ENCODE measurements at places on chromosomes 12 and 14. TPM values are rescaled to one million over a fixed set of nuclear protein-coding genes. Genes with fewer than 3 reads are reported as not detected.

GSG1 gene
- total RNA-seq, result 1.4 TPM

ANKS1B gene
- total RNA-seq, result 16.5 TPM

- DNase-seq, result no peak
Observed at GRCh38 chr14:104360501-104360900, 219.1 kb upstream of the C14orf180 start.

- no peak for DNase-seq
Observed at GRCh38 chr14:88143810-88144209, 138.9 kb downstream of the GPR65 start.

DNA sequence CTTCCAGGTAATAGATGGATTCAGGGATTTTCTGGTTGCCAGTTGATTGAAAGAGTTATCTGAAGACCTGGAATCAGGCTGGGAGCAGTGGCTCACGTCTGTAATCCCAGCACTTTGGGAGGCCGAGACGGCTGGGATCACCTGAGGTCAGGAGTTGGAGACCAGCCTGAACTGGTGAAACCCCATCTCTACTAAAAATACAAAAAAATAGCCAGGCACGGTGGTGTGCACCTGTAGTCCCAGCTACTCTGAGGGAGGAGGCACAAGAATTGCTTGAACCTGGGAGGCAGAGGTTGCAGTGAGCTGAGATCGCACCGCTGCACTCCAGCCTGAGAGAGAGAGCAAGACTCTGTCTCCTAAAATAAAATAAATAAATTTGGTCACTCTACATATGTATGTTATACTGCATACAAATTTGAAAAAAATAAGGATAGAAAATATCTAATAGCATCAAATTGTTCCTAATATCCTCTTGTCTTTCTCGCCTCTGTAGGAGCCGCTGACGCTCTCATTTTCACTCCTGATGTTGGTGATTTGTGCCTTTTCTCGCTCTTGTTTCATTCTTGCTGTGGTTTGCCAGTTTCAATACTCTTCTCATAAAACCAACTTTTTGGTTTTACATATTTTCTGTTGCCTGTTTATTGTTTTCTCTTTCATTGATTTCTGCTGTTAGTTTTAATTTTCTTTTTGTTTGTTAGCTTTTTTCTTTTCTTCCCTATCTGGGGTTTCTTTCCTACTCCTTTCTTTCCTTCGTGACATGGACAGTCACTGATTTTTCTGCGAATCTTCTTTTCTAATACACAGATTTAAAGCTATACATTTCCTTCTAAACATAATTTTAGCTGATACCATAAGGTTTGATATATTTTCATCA is 23.8 kb upstream of the PLD4 start:
- no peak for DNase-seq

DNA sequence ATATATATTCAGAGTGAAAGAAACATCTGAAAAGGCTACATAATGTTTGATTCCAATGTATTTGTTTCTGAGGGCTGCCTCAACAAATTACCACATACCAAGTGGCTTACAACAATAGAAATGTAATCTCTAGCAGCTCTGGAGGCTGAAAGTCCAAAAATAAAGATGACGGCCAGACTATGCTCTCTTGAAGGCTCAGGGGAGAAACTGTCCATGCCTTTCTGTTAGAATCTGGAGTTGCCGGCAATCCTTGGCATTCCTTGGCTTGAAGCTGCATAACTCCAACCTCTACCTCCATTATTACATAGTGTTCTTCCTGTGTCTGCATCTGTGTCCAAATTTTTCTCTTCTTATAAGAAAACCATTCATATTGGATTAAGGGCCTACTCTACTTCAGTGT is 68.1 kb upstream of the PLEKHG7 start:
- DNase-seq, result no peak

DNA sequence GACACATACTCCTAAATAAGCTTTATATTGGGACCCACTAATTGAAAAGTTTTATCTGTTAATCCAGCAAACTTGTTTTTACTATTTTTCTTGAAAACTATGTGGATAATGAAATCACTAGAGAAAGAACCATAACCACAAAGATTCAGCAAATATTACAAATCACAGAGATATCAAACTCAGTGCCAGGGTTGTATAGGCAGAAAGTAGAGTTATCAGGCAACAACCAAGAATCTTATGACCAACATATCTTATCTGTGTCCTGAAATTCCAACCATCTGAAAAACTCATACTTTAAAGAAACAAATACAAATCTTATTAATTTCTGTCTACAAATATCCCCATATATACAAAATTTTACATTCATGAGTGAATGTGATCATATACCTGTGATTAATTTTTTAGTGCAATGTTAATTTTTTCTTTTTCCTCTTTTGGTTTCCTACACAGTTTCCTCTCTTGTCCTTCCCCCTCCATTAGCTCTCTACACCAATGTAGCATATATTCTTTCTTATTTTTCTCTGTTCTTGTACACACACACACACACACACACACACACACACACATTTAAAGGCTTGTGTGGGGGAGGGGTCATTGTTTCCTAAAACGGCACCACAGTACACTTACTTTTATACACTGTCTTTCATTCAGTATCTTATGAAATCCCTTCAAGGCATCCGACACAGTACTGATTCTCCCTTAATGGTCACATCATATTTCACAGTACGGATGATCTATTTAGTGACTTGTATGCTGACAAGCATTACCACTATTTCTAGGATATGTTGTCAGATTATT is 18.6 kb downstream of the AMN1 start:
- no peak for DNase-seq
